ENCODE measurements at places on chromosomes 2 and 18.

DNA sequence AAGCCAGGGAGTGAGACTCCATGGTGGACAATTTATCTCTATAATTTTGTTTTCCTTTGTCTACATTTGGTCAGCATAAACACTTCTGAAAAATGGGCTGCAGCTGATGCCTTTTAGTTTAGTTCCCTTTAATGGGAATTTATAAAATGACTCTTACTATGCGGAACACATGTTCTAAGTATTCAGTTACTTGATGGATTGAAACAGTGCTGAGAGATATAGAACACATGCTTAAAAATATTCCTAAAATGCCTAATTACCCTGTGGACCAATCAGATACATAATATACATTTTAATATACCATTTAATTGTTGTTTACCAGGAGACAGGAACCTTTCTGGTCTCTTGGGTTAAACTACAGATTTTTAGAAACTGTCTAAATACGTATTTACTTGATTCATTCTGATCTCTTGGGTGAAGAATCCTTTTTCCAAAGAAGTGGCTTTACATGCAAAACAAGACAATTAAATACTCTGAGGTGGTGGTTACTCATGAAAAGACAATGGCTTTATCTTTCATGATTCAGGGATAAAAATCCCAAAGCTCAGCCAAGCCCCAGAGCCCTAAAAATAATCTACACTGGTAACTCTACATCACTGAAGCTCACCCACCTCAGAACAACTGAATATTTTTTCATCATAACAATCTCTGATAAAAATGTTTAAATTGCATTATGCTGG, 128.1 kb upstream of the SERTAD2 start:
- DNase-seq = no peak

DNA sequence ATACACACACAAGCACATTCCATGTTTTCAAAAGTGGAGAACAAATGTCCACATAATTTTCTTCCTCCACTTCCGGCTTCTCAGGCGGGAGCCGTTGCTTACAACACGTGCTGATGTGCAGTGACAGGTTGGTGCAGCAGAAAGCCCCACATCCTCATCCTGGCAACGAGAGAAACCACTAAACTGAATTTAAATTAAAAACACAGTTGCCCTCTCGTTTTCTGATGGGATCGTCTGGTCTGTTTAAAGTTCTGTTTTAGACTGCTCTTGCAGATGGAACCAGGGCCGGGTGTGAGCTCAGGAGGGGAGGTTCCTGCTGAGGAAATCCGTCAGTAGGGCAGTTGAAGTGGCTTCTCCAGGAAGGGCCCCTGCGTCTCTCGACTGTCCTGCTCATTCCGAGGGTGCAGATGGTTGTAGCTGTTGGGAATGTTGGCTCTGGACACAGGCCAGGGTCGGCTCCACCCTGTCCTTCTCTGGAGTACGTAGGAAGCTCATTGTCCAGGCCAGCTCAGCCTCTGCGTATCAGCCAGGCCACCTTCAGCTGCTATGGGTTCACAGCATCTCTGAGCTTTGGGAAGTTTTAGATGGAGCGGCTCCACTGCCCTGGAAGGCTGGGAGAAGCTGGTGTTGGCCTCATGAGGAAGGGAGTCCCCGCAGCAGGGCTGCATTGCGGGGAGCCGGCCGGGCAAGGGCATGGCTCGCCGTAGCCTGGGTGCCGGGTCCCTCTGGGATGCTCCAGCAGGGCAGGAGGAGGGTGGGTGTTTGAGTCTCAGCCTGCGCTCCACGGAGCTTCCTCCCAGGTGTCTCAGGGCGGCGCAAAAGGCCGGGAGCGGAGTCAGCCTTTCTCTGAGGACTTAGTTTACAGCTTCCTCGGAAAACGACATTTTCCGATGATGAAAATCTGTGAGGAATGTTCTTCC, 58.3 kb downstream of the NFATC1 start:
- no peak for DNase-seq

DNA sequence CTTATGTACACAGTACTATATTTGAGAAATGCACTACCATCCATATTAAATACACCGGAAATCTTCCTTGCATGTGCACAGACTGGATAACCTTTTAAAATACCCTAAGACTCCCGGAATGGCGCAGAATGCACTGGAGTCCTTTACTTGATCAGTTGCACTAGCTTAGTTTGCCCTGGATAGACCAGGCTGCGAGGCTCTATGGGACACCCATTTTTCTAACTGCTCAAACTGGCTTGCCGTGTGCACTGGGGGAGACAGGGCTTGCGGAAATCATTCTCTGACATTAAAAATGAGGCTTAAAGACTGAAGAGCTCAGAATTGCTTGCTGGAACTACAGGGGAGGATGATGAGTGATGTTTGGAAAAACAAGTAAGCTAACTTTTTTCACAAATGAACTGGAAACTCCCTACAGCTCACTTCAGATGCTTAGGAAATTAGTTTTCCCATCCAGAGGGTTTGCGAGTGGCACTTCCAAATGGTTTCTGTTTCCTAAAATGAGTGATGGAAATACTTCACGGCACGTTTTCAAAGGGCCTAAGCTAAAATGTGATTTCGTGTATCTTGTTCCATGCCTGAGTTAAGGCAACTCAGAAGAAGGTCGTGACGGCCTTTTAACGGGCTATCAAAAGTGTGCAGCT, 2.7 kb downstream of the NCK2 start:
- no peak for DNase-seq

DNA sequence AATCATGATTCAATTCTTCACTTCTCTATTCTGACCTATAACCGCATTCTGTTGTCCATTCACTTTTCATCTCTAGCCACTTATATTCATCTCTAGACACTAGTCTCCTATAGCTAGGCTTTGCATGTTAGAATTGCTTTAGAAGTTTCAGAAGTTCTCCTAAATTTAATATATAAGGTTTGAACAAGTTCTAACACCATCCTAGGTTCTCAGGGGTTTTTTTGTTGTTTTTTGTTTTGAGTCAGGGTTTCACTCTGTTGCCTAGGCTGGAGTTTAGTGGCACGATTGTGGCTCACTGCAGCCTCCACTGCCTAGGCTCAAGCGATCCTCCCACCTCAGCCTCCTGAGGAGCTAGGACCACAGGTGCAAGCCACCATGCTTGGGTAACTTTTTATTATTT, 19.9 kb downstream of the WDSUB1 start:
- DNase-seq = no peak

GRCh38 chr2:219521066-219521880, 7.0 kb downstream of the ASIC4 start:
- DNase-seq = no peak

- no peak for DNase-seq
Measured at GRCh38 chr18:3611313-3612090, 161.5 kb downstream of the TGIF1 start.
